Fibroblast of the aortic adventitia (primary cell): ENCODE measurements at places on chromosomes 6 and 20. TPM values are rescaled to one million over a fixed set of nuclear protein-coding genes. Genes with fewer than 3 reads are reported as not detected.

- no peak for DNase-seq
Measured at GRCh38 chr6:117938311-117938995, 31.4 kb downstream of the SLC35F1 start.

The MRPS18B gene
- total RNA-seq: 47.7 and 110 TPM in 2 replicates

The FAXC gene
- 0.08 and 0.54 TPM in 2 replicates for total RNA-seq

The TFAP2B gene
- total RNA-seq: under 0.01 TPM in 1 of 2 replicates, not detected in the other

DNA sequence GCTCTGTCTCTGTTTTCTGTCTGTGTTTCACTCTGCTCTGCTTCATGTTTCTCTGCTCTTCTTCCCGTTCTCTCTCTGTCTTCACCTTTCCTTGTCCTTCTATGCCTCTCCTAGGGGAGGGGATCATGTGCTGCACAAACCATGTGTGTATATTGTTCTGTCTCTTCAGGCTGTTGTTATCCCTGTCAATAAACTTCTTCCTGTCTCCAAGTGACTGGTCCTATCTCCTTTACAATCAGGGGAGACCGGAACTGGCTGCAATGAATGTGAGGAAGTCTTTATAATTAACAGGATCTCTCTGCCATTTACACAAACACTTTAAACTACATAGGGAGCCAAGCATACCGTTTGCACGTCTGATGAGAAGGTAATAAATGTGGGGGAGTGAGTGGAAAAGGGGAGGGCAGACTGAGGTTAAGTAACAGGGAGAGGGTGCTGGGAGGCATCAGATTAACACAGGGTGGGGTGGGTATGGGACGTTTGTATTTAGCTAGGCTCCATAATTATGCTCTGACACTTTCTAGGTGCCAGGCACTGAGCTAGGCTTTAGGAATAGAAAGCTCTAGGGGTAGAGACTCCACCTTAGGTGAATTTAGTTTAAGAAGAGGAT is 626.1 kb downstream of the DHX35 start:
- no peak for DNase-seq

The B3GAT2 gene
- total RNA-seq: not detected in 2 replicates

The C6orf52 gene
- 0.27 TPM in 1 of 2 replicates, not detected in the other for total RNA-seq

- peak; percentile 78 for DNase-seq
Measured at GRCh38 chr6:26097268-26097875, 10.1 kb downstream of the HFE start.

DNA sequence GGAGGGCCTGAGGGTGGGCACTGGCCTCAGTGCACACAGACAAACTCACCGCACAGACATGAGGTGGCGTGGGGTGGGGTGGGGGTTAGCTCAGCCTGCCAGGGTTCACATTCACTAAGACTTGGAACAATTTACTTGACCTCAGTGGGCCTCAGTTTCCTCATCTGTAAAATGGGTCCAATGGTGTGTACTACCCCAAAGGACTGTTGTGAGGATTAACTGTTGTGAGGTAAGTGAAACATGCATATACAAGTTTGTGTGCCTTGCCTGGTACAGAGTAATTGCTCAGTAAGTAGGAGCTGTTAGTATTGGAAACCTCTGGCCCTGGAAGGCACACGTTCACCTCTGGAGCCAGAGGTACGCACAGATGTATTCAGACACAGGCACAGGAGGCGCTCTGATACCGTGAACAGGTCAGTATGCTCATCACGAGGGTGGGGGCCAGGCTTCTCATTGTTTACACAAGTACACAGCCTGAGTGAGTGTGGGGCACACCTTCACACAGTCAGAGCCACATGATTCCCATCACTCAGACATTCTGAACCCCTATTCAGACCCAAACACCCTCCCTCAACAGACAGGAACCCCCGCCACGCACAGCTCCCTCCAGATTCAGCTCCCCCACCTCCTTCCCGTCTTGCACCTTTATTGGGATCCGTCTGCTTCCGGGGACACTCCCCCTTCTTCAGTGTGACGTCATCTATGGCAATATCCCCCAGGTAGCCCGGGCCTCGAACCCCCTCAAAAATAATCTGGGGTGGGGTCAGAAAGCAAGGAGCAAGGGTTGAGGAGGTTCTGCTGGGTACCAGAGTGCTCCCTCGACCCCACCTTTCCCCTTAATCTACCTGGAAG is 59.9 kb downstream of the MDGA1 start:
- DNase-seq: no peak

The MUC22 gene
- not detected in 2 replicates for total RNA-seq

GRCh38 chr6:110484321-110484720 is 7.9 kb upstream of the SLC22A16 start:
- peak; percentile 6 for DNase-seq

DNA sequence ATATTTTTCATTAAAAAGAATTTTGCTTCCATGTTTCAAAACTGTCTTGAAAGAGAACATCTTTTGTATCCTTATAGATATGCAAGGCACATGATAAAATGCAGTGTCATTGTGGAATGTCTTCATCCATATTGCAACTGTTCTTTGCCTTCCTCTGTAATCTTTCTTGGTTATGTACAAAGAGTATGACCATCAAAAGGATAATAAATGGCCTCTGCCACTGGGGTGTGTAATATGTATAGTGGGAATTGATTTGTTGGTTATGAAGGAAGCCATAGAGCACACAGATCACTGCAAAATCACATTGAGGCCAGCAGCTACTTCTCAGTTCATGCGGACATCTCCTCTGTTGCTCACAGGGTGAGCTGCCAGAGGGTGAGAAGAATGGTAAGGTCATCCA is 703.5 kb downstream of the TFAP2A start:
- no peak for DNase-seq

The TULP1 gene
- total RNA-seq: not detected in 2 replicates

DNA sequence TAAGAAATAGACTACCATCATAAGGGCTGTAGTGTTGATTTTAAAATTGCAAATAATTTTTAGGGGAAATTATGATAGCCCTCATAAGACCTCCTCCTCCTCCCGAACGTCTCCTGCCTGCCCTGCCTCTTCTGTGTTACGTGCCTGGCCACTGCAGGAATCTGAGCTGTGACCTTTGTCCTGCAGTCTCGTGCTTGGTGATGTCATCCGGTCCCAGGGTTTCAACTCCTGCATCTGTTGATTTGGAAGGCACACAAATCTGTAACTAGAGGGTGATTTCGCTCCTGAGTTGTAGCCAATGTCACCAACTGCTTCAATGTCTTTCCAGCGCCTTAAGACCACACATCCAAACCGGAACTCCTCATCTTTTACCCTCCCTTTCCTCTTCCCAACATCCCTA is 163.2 kb downstream of the AIG1 start:
- DNase-seq: no peak

DNA sequence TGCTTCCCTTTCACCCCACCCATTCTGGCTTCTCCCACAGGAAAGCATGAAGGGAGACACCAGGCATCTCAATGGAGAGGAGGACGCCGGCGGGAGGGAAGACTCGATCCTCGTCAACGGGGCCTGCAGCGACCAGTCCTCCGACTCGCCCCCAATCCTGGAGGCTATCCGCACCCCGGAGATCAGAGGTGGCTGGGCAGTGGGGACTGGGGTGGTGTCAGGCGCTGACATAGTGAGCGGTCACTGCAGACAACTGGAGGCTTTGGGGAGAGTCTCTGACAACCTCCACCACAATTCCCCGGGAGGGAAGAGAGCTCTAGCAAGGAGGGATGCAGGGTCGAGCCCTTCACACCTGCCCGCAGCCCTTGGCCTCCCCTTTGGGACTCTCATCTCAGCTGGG is 18.1 kb downstream of the DNMT3B start:
- DNase-seq: no peak

DNA sequence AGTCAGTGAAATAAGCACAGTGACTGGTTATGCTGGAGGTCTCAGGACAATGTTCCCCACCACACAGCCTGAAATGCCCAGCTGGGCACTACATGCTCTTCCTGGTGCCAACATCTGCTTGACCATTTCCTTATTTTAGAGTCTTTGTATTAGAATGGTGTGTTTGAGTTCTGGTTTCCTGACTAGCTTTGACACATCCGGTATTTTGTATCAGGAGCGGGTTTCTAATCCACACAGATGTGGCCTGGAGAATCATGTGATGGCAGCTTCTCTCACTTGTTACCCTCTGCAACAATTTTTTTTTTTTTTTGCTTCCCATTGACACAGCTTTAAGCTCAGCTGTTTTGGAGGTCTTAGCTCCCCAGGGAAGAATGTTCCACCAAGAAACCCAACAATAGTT is 164.5 kb upstream of the CST7 start:
- no peak for DNase-seq

DNA sequence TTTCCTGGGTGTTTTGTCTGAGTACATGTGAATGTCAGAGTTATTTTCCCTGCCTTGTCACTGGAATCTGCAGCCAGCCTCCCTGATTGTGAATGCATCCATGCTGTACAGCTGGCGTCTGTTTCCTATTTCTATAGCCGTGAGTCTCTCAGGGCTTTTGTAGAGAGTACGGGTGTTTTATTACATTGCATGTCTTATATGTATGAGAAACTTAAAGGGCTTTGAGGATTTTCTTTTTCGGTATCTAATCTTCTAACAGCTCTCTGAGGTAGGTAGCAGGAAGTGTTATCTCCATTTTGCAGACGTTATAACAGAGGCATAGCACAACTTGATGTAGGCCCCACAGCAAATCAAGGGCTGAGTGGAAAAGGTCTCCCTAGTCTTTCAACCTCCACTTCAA is 272.9 kb downstream of the PRL start:
- DNase-seq: no peak

GRCh38 chr20:8330785-8331695 is 199.0 kb downstream of the PLCB1 start:
- DNase-seq: peak; percentile 26

The OOEP gene
- total RNA-seq: not detected in 2 replicates
